Hematopoietic multipotent progenitor cell treated with erythropoietin and hydrocortisone succinate and interleukin-3 and kit ligand, for 15 days (in vitro differentiated cells): ENCODE measurements at places on chromosomes 16 and 17.
A peak's percentile ranks its signal among the peaks of the same experiment; 100 is the strongest.

GRCh38 chr17:1626333-1626732 is 2.3 kb downstream of the SLC43A2 start:
- DNase-seq: no peak

GRCh38 chr17:72554508-72554907 is 433.7 kb downstream of the SOX9 start:
- no peak for DNase-seq

GRCh38 chr17:16662936-16663335 is 9.3 kb upstream of the ZNF624 start:
- DNase-seq: no peak

- DNase-seq: peak; percentile 28
Observed at GRCh38 chr16:88530858-88531203, 39.4 kb upstream of the ZC3H18 start.

DNA sequence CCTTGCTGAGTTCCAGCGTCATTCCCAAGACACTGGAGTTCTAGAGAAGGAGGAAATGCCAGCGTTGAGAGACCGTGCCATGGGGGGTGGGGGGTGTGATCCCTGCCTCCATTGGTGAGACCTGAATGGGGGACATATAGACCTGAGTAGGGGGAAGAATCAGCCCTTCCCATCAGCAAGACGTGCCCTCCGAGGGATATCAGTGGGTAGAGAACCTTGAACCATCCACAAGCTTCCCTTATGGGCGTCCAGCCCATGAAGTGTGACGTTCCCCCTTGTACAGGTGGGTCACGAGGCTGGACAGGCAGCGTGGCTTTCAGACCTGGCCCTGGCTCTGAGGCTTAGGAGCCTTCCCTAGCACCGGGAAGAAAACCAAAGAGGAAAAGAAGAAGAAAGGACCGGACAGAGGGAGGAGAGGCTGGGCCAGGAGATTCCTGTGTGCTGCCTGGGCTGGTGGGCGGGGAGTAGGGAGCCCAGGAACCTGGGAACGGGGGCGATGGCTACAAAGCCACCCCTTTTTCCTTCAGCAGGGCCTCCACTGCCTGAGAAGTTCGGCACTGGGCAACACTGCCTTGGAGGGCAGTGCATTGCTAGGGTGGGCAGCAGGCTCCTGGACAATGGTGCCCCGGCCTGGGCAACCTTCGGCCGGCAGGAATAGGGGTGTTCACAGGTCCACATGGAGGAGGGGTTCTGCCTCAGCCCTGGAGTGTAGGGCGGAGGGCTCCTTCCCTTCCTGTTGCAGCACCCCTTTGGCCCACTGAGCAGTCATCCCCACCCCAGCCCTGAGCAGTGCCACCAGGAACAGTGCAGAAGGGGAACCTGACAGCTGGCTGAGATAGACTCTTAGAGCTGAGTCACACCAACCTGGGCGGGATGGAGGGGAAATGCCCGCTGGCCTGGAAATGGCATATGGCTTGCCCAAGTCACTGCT is 7.2 kb downstream of the RAB11FIP4 start:
- no peak for DNase-seq
